ENCODE measurements at places on chromosomes 12 and 14. TPM values are rescaled to one million over a fixed set of nuclear protein-coding genes. Genes with fewer than 3 reads are reported as not detected.

The CLEC12A gene
- not detected for total RNA-seq

The PPHLN1 gene
- total RNA-seq: 52.8 TPM

The CELA1 gene
- total RNA-seq: not detected

The MMP19 gene
- total RNA-seq: 0.24 TPM

The TAS2R10 gene
- total RNA-seq: not detected

The SVOP gene
- total RNA-seq: not detected

The FSCB gene
- total RNA-seq: not detected

The FAM186B gene
- total RNA-seq: 0.11 TPM

The KRT75 gene
- 0.13 TPM for total RNA-seq

The OTUB2 gene
- 4.0 TPM for total RNA-seq

The FOXG1 gene
- total RNA-seq: 0.12 TPM

The CACNA1C gene
- 0.09 TPM for total RNA-seq

The RDH12 gene
- total RNA-seq: not detected

The MSRB3 gene
- total RNA-seq: 21.4 TPM

The ADCY6 gene
- total RNA-seq: 18.4 TPM

The GPX2 gene
- total RNA-seq: 281 TPM

The OR4K5 gene
- total RNA-seq: not detected

The RASAL1 gene
- 0.17 TPM for total RNA-seq

The IFI27 gene
- total RNA-seq: 0.91 TPM

The SLCO1B1 gene
- 0.26 TPM for total RNA-seq

The TXNRD1 gene
- 1,127 TPM for total RNA-seq

All from A549 treated with ZK216348 at 1 μM for 4 hours (cell line).